ENCODE measurements at places on chromosomes 6 and 20. TPM values are rescaled to one million over a fixed set of nuclear protein-coding genes. Genes with fewer than 3 reads are reported as not detected.

DNA sequence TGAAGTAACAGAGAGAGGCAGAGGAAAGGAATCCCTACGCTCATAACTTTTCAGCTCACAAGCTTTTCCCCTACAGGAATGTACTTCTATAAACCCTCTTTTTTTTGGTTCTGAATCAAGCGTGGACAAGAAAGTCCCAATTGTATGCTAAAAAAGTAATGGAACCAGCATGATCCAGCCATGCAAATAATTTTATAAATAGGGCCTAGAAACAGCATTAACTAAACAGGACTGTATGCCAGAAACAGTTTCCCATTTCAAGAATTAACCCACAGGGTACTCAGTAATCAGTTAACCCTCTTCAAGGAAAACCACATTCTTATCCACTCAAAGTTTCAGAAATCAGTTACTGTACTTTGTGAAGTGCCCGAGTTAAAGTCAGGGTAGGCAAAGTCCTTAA is 87.0 kb upstream of the HMGCLL1 start:
- H3K36me3 ChIP-seq = no peaks in the 10 kb centered on the region
- no peaks in the 10 kb centered on the region for H3K27me3 ChIP-seq
- no peaks in the 10 kb centered on the region for H3K4me1 ChIP-seq
- no peak for DNase-seq
- no peak overlapping the region for H3K4me3 ChIP-seq

- no peak overlapping the region for H3K4me3 ChIP-seq
- no peak for DNase-seq
- peaks cover 22% of the 10 kb centered on the region for H3K4me1 ChIP-seq
- no peaks in the 10 kb centered on the region for H3K36me3 ChIP-seq
- H3K27ac ChIP-seq = no peak overlapping the region
These were observed 1.2 kb downstream of the LAMA5 start for GRCh38 chr20:62365814-62366369.

GRCh38 chr6:84536885-84537638 is 227.3 kb downstream of the TBX18 start:
- H3K27me3 ChIP-seq = no peaks in the 10 kb centered on the region
- DNase-seq = no peak
- no peak overlapping the region for H3K27ac ChIP-seq
- H3K4me1 ChIP-seq = no peaks in the 10 kb centered on the region
- no peak overlapping the region for H3K4me3 ChIP-seq

DNA sequence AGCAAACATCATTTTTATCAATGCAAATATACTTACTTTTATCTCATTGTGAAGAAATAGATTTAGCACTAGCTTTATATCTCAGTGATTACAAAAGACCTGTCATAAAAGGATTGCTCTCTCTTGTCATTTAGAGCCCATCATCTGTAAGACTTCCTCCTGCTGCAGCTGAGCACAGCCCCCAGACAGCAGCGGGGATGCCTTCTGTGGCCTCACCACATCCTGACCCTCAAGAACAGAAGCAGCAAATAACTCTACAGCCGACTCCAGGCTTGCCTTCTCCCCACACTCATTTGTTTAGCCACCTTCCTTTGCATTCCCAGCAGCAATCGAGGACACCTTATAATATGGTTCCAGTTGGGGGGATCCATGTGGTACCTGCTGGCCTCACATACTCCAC is 127.0 kb upstream of the EDN1 start:
- H3K27ac ChIP-seq = no peak overlapping the region
- no peaks in the 10 kb centered on the region for H3K4me1 ChIP-seq
- H3K36me3 ChIP-seq = peaks cover 34% of the 10 kb centered on the region
- no peaks in the 10 kb centered on the region for H3K27me3 ChIP-seq

- no peaks in the 10 kb centered on the region for H3K4me1 ChIP-seq
- no peak overlapping the region for H3K4me3 ChIP-seq
- no peak overlapping the region for H3K27ac ChIP-seq
- H3K27me3 ChIP-seq = no peaks in the 10 kb centered on the region
- no peaks in the 10 kb centered on the region for H3K36me3 ChIP-seq
These were observed 408.6 kb upstream of the IMPG1 start for GRCh38 chr6:76481101-76481500.

- H3K27me3 ChIP-seq = no peaks in the 10 kb centered on the region
- DNase-seq = no peak
- H3K36me3 ChIP-seq = no peaks in the 10 kb centered on the region
- peaks cover 13% of the 10 kb centered on the region for H3K4me1 ChIP-seq
- H3K27ac ChIP-seq = no peak overlapping the region
- H3K4me3 ChIP-seq = no peak overlapping the region
These were observed 38.0 kb downstream of the CDYL start for GRCh38 chr6:4814212-4814611.

The TEAD3 gene
- polyA plus RNA-seq = not detected

DNA sequence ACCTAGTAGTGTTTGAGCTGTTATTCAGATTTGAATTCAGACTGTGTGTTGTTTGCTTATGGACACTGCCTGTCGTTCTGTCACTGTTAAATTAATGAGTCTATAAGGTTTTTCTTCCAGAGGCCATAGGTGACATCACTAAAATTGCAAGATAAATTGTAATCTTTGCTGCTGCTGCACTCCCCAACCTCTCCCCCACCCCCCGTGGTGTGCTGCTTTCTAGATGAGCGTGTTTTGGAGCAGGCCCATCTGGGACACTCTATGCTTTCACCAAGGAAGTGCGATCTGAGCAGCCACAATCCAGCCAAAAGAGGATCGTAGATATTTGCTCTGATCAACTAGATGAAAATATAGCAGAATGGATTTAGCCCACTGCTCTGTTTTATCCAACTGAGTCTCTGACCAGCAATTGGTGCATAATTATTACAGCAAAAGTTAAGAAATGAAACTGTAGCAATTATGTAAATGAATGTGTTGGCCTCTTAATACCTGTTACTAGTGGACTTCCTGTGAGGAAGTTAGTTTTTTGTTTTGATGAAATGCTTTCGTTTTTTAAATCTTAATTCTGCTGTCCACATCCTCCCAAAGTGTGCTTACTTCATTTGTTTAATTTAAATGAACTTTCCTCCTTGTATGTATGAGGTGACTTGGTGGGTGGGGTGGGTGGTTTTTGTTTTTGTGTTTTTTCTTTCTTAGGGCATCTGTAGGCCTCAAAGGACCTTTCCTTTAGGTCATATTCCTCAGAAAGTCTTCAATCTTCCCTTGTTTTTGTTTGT is 58.1 kb downstream of the RPRD1B start:
- H3K27ac ChIP-seq = peak overlapping the region; percentile 72
- no peaks in the 10 kb centered on the region for H3K27me3 ChIP-seq
- peaks cover 54% of the 10 kb centered on the region for H3K4me1 ChIP-seq
- H3K36me3 ChIP-seq = peaks cover 45% of the 10 kb centered on the region
- peak overlapping the region; percentile 3 for H3K4me3 ChIP-seq

DNA sequence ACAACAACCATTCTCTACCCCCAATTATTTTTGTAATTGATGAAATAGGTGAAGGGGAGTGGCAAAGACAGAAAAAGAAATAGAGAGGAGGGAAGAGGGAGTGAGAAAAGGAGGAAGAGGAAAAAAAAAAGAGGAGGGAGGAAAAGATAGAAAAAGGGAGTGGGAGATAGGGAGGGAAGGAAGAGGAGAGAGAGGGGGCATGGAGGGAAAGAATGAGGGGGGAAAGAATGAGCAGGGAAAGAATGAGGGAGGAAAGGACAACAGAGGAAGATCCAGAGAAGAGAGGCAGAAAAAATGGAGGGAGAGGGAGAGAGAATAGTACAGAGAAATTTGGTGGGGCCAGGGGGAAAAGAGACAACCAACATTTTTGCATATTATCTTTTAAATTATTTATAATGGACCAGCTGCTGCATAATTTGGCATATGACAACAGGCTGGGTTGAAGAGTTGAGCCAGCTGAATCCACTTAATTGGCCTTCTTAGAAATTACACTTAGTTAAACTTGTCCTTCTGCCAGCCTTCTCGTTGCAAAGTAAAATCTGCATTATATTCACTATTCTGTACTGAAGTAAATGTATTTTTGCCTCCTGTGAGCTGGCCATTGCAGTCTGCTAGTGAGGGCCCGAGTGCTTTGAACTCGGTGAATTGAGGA is 101.0 kb downstream of the ARHGAP18 start:
- no peak for DNase-seq
- peaks cover 47% of the 10 kb centered on the region for H3K36me3 ChIP-seq
- H3K27ac ChIP-seq = no peak overlapping the region
- H3K4me3 ChIP-seq = no peak overlapping the region
- H3K27me3 ChIP-seq = no peaks in the 10 kb centered on the region

GRCh38 chr20:58133020-58133808 is 95.2 kb downstream of the ANKRD60 start:
- H3K36me3 ChIP-seq = no peaks in the 10 kb centered on the region
- peaks cover 17% of the 10 kb centered on the region for H3K27me3 ChIP-seq
- no peak for DNase-seq
- no peak overlapping the region for H3K27ac ChIP-seq

DNA sequence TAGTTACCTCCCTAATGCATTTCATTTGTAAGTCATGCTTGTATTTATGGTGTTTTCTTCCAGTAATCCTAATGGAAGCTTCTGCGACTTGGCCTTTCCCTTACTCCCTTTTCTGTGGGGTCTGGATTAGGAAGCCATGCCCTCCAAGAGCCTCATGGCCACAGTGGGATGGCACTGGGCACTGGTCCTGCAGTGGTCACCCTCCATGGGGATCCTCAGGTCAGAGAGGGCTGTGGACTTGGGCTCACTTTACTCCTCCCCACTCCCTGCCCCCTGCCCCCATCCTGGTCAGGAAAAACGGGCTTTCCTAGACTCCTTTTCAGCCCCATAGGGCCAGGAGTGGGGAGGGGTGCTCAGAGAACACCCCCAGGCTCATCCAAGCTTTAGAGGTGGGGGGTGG is 49.9 kb downstream of the EBF4 start:
- no peaks in the 10 kb centered on the region for H3K27me3 ChIP-seq
- no peak for DNase-seq
- no peak overlapping the region for H3K27ac ChIP-seq
- no peaks in the 10 kb centered on the region for H3K4me1 ChIP-seq

The HLA-G gene
- polyA plus RNA-seq = 3.8 TPM

The GMDS gene
- polyA plus RNA-seq = 19.9 TPM

DNA sequence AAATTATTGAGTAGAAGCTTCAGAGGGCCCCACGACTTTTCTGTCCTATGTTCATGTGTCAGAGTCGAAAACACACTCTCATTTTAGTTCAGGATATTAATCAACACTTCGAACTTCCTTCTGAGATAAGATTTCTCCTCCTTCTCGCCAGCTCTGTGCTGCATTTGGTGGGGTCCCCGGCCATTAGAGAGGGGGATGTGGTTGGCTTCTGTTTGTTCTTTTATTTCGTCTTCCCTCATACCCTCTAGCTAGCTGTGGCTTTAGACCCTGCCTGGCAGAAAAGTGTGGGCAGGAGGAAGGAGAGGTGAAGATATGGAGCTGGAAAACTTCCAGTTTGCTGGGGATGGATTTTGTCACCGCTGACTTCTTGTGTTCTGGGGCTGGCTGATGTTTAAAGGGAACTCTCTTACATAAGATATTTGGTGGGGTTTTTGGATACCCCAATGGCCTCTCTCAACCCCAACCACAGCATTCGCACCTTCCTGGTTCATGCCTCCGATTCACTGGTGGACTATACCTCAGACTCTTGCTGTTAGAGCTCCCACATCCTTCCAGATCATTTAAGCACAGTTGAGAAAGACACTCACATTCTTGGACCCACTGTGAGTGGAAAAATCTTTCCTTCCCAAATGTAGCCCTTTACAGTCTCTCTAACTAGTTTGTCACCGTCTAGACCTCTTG is 30.7 kb upstream of the TMX4 start:
- no peak for DNase-seq
- no peak overlapping the region for H3K27ac ChIP-seq
- peak overlapping the region; percentile 28 for H3K4me3 ChIP-seq

The SLC13A3 gene
- polyA plus RNA-seq = 0.05 TPM

DNA sequence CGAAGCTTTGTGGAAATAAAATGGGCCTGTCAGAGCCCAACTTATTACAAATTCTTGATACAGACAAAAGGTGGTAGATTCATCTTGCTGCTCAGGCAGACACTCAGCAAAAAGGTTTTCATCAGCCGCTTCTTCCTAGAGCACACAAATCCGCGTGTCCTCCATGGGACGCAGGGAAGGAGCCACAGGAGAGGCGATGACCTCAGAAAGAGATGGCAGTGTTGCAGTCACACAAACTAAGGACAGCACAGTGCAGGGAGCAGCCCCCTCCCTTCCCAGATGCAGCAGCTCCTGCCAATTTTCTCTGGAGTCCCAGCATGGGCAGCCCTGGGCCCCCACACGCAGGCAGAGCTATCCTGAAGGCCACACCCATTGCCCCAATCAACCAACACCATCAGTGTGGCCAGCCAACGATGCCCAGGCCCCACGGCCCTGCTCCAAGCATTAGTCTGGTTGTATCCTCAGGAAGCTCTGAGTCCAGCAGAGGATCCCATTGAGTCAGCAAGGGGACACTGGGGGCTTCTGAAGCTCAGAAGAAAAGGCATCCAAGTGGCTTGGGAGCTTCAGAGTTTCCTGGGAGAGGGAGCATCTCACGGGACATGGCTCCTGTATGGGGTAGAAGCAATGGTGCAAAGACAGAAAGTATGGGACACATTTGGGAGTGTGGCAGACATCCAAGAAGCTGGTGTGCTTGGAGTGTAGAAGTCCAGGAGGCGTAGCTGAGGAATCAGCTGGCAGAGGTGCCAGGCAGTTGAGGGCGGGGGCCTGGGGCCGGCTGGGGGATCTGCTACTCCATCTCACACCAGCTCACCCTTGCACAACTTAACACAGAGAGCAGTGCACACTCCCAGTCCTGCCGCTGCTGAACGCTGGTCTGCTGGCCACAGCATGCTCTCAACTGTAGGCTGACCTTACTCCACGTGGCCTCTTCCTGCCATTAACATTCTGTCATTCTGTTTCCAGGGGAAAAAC is 142.1 kb upstream of the CST7 start:
- H3K36me3 ChIP-seq = no peaks in the 10 kb centered on the region
- H3K4me3 ChIP-seq = no peak overlapping the region
- no peaks in the 10 kb centered on the region for H3K4me1 ChIP-seq
- H3K27me3 ChIP-seq = no peaks in the 10 kb centered on the region

The CLIC5 gene
- polyA plus RNA-seq = not detected

DNA sequence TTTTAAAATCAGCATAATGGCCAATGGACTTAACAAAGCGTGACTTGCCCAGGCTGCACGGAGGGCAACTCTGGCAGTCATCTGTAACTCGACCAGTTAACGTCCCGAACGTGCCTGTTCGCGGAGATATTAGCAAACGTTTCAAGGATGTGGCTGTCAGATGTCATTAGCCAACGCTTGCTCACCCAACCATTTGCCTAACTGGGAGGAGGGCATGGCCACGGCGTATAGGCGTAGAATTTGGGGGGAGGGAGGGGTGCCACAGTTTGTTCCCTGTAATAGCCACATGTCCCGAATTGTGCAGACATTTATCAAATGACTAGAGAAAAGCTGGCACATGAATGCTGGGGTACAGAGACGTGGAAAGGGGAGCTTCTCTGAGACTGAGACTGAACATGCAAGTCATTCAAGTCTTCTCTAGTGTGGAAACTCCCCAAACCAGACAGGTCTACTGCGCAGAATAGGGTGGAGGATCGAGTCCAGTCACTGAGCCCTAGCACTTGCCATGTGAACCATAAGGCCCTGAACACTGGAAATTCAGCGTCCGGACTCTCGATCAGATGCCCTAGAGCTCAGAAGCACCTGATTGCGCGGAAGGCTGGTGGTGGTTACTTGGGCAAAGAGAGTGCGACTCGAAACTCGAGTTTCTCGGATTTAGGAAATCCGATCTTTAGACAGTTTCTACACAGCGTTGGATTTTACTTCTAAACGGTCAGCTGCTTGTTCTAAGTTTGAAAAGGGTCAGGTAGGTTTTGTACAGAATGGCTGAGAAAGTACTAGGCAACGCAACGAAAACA is 32.6 kb downstream of the TFAP2B start:
- DNase-seq = no peak
- peaks cover 72% of the 10 kb centered on the region for H3K27me3 ChIP-seq
- H3K36me3 ChIP-seq = no peaks in the 10 kb centered on the region
- no peak overlapping the region for H3K27ac ChIP-seq
